ENCODE measurements at places on chromosomes 1 and 21.

DNA sequence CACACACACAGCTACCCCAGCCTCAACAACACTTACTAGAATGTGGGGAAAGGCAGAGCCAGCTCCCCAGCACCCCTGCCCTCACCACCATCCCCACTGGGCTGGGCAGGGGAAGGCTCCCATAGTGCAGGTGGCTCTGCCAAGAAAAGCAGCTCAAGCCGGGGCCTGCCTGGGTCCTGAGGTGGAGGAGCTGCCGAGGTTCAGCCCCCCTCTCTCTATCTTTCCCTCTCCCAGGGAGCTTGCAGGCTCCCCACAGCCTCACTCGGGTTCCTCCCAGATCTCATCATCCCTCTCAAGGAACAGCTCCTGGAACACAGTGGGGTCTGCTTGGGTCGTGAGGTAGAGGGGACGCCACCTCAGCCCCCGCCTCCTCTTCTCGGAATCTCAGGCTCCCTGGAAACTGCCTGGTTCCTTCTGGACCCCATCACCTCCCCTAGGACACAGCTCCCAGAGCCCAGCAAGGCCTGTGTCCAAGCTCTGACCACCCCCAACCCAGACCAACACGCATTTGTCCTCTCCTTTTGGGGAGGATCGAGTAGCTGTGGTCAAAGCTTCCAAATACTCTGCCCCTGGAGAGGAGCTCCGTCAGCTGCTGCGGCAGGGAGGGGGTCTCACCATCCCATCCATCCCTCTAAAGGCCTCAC is 704 bp downstream of the S100A16 start:
- no peak for DNase-seq

GRCh38 chr1:51297401-51298321 is 32.7 kb downstream of the TTC39A start:
- DNase-seq, result no peak

GRCh38 chr1:85142753-85143152 is 58.1 kb downstream of the SYDE2 start:
- no peak for DNase-seq

- no peak for DNase-seq
These were observed 553 bp downstream of the TTF2 start for GRCh38 chr1:117060441-117061317.

GRCh38 chr1:162293073-162293692 is 83.5 kb downstream of the SPATA46 start:
- DNase-seq, result no peak

DNA sequence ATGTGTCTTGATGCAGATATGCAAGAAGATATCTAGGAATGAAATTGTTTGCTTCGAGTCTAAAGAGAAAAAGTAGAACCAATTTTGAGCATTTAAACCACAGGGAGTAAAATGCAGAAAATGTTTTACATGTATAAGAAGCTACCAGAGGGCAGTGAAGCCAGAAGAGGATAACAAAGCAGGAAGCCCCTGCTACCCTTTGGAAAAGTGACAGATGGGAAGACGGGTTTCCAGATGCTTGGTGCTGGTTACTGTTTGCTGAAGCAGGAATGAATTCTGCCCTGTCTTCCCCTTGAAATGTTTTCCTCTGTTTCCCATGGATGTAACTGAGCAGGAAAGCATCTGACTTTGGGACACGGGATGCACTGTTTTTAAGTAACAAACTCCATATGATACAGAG is 822.2 kb downstream of the MRPL39 start:
- no peak for DNase-seq

DNA sequence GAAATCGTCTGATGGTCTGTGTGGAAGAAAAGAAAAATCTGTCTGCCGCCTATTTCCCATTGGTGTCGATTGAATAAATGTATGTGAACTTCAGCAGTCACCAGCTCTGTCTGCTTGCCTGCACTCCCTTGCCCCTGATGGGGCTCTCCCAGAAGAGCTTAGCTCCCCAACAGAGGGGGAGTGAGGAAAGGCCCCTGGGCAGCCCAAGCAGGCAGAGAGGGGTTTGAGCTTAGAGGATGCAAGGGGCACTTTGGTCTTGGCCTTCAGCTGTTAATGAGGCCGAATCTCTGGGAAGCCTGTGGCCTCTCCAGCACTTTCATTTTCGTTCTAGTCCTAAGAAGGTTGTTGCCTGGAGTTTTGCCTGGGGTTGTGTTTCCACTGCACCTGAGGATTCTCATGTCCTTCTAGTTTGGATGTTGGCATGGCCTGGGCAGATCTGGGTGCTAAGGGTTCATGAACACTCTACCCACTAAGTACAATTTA is 2.8 kb downstream of the FOXD2 start:
- no peak for DNase-seq

DNA sequence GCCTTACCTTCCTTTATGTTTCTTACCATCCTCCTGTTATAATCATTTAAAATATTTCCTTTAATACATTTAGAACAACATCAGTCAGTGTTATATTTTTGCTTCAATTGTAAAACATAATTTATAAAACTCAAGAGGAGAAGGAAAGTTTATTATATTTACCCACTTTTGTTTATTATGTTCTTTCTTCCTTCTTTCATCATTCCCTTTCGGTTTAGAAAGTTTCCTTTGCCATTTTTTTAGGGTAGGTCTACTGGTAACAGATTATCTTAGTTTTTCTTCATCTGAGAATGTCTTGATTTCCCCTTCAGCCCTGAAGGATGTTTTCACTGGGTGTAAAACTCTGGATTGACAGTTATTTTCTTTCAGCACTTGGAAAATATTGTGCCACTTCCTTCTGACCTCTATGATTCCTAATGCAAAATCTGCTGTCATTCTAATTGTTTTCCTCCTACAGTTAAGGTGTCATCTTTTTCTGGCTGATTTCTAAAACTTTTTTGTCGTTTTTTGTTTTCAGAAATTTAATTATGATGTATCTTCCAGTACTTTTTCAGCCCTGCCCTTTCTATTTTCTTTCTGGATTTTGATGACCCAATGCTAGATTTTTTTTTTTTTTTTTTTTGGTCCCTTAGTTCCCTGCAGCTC is 25.0 kb downstream of the PTPN22 start:
- no peak for DNase-seq

- no peak for DNase-seq
These were observed 573 bp downstream of the PSMG1 start for GRCh38 chr21:39182484-39183271.

DNA sequence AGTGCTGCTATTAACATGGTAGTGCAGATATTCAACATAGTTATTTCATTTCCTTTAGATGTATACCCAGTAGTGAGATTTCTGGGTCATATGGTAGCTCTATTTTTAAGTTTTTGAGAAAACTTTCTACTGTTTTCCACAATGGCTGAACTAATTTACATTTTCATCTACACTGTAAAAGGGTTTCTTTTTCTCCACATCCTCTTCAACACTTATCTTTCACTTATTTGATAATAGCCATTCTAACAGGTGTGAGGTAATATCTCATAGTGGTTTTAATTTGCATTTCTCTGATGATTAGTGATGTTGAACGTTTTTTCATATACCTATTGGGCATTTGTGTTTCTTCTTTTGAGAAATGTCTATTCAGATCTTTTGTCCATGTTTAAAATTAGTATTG is 149.8 kb downstream of the PDE4B start:
- no peak for DNase-seq

DNA sequence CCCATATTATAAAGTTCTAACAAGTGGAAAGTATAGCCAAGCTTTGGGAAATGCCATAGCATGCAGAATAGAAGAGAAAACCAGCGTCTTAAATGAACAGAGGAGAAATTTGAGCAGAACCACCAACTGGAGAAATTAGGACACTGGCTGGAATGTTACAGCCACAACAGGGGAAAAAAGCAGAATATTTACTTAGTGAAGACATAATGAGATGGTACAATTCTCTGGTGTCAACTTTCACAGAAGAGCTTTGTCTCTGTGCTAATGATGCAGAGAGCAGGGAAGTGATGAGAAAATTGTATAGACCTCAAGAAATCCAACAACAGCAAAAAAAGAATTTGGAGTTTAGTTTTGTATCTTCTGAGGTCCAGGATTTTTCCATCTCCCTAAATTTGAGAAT is 249.7 kb downstream of the KIF26B start:
- no peak for DNase-seq

DNA sequence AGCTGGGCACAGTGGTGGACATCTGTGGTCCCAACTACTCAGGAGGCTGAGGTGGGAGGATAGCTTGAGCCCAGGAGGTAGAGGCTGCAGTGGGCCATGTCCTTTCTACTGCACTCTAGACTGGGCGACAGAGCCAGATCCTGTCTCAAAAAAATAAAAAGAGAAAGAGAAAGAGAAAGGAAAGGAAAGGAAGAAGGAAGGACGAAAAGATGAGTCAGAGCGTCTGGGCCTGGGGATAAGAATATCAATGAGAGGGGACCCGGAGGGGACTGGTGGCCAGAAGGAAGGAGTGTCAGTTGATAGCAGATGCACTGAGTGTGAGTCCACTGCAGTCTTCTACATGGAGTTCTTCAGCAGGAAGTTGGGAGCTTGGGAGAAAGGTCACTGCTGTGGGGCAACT is 75.6 kb downstream of the SYT6 start:
- DNase-seq, result no peak

Measured in stimulated activated CD4-positive, alpha-beta T cell treated with anti-CD3 and anti-CD28 coated beads, Interleukin-4, amount 100 ng/mL, for 4 hours (primary cell).